Effector CD4-positive, alpha-beta T cell (primary cell): ENCODE measurements at places on chromosomes 5 and 9.

- DNase-seq: no peak
These were observed 9.6 kb downstream of the SEC61B start for GRCh38 chr9:99231711-99232110.

- DNase-seq: no peak
These were observed 15.0 kb upstream of the MRNIP start for GRCh38 chr5:179873588-179874110.

- no peak for DNase-seq
These were observed 29.8 kb downstream of the ELP1 start for GRCh38 chr9:108904161-108904560.

DNA sequence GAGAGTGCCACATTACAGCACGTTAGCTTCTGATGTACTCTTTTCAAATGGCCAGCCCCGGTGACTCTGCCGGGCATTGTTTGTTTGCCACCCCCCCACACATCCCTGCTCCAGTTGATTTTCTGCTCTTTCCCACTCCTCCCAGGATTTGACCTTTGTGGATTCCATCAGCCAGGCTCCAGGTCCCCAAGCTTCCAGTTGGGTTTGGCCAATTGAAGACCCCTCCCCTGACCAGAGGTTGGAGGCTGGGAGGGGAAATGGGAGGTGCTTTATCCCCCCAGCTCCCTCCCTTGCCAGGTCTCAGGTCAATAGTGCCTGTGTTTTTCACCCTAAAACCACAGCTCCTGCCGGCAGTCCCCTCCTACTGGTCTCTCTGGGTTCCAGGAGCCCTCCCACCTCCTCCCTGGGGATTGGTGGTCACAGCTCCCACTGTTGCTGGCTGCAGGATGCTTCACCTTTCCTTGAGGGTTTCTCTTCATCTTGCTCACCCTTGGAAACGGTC is 34.9 kb downstream of the IRF1 start:
- no peak for DNase-seq

DNA sequence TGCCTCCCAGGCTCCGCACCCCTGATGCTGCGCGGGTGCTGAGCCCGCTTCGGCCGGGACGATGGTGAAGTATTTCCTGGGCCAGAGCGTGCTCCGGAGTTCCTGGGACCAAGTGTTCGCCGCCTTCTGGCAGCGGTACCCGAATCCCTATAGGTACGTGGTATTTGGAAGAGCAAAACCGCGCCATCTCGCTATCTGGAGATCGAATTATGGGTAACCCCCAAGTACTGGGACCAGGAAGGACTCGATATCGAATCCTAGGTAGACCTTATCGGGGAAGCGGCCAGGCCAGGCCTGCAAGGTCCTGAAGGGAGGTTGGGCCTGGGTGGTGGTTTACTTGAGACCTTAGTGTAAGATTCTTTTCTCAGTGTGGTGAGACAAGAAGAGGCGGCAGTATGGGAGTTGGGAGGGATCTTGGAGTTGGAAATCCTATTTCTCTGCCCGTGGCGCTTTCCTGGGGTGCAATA is 359 bp downstream of the PRELID1 start:
- no peak for DNase-seq

DNA sequence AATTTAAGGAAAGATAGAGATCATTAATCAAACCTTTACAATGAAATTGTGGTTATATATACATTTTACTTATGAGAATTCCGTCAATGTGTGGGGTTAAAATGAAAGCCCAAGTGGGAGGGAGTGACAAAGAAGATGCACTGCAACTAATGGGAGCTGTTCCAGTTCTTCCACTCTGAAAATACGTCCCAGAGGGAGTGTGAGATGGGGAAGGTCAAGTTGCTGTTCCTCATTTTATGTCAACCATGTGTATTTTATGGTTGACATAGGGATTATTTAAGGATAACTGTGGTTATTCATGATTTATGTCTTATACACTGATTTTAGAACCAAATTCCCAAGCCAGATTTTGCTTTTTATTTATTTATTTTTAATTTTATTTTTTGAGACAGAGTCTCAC is 14.2 kb upstream of the RGS3 start:
- no peak for DNase-seq

DNA sequence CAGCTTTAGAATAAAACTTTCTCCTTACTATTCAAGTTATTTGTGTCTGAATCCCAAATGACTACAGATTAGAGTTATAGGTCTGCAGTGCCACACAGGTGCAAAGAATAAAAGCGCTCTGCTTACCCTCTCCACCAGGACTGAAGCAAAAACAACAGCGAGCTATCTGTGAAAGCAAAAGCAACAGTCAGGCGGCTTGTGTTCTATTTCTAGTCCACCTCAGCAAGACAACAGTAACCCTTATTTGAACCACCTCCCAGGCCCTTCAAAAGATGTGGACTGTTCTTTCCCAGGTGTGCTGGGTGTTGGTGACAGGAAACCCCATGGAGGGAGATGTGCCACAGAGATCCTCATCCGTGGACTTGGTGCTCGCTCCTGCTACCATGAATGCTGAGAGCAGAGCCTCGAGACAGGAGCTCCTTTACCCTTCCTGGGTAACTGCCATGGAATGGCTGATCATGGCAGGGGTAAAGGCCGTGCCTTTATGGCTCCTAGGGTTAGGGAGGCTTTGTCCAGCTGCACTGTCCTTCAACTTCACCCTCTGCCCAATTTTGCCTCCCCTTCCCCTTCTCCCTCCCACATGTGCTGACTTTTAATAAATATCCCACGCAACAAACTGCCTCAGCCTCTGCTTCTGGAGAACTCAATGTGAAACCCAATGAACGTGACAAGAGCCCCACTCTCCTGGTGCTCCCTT is 108.6 kb downstream of the SERINC5 start:
- no peak for DNase-seq

DNA sequence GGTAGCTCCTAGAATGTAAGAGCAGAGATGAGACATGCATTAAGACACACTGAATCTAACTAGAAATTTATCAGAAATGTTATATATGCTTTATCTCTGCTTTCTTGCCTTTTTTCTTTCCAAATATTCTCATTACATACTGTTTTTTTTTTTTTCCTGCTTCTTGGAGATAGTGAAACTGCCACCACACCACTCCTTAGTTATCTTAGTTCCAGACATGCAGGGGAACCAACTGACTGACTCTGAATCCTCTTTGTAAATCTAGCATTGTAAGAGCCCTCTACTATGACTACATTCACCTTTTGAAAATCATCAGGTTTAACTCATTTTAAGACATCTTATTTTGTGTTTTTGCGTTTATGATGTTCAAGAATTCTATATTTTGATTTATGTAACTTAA is 181.3 kb upstream of the ST8SIA4 start:
- no peak for DNase-seq

DNA sequence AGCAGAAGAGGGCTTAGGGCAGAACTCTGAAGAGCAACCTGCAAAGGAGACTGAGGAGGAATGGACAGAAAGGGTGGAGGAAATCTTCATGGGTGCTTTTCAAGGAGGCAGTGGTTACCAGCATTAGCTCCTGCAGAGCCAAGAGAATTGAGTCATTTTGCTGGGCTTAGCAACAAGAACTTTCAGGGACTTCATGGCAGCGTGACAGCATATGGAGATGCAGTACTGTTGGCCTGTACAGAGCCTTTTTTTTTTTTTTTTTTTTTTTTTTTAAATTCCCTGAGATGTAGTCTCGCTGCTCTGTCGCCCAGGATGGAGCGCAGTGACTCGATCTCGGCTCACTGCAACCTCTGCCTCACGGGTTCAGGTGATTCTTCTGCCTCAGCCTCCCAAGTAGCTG is 296.0 kb upstream of the DMRT1 start:
- DNase-seq: no peak

DNA sequence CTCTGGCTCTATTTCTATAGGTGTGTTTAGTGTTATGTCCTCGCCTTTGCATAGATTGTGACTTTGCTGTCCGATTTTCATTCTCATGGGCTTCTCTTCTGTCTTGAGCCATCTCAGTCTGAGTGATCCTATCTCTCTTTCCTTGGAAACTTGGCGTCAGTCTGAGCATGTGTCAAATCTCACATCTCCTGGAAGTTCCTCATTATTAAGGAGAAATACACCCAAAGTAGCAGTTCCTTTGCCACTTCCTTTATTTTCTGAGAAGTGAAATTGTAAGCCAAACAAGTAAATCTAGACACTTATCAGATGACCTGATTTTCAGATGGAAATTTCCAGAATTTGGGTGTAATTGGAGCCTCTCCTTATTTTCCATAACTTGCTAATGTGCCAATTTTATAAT is 126.9 kb upstream of the ANKH start:
- no peak for DNase-seq

DNA sequence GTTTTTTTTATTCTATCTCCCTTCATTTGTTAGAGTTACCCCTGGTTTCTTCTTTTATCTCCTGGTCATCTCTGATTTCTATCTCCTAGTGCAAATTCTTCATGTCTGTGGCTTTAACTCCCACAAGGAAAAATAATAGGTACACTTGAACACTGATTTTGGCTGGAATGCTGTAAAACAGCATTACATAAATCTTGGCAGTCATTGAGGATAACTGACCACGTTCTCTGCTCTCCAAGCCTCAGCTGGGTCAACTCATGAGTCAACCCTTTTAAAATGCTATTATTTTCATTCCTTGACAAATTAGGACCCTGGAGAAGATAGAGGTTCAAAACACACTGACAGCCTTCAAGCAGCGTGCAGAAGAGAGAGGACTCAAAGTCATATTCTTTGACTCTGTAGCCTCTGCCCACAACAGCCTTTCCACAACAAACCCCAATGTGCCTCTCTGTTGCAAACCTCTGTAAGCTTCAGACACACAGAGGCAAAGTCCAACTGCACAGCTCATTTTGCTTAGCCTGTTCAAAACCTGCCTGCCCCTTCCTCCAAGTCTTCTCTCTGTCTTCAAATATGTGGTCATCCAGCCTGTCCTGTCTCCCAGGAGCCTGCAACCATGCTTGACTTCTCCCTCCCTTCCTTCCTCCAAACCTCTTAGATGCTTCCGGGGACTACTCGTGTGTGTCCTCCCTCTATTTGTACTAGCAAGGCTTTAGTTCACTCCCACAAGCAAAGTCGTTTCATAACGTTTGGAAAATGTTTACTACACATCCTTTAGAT is 398.4 kb downstream of the MED10 start:
- DNase-seq: no peak

GRCh38 chr5:90347462-90347861 is 62.1 kb downstream of the CETN3 start:
- no peak for DNase-seq

GRCh38 chr5:128546658-128547281 is 8.7 kb upstream of the FBN2 start:
- DNase-seq: no peak

- DNase-seq: no peak
These were observed 58.5 kb downstream of the ZNF462 start for GRCh38 chr9:106921341-106921899.

DNA sequence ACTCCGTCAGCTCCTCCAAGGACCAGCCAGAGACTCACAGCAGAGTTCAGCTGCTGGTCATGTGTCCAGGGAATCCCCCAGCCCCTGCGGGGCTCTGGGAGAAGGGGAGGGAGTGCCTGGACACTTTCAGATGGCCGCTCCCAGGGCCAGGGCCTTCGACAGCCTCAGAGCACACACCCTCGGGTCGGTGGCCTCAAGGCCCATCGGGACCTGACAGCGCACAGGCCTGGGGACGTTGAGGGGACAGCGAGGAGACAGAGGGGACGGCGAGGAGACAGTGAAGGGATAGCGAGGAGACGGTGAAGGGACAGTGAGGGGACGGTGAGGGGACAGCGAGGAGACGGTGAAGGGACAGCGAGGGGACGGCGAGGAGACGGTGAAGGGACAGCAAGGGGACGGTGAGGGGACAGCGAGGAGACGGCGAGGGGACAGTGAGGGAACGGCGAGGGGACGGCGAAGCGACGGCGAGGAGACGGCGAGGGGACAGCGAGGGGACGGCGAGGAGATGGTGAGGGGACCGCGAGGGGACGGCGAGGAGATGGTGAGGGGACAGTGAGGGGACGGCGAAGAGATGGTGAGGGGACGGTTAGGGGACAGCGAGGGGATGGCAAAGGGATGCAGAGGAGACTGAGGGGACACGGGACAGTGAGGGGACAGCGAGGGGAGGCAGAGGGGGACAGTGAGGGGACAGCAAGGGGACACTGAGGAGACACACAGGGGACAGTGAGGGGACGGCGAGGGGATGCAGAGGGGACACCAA is 47.3 kb downstream of the SLC12A7 start:
- no peak for DNase-seq

DNA sequence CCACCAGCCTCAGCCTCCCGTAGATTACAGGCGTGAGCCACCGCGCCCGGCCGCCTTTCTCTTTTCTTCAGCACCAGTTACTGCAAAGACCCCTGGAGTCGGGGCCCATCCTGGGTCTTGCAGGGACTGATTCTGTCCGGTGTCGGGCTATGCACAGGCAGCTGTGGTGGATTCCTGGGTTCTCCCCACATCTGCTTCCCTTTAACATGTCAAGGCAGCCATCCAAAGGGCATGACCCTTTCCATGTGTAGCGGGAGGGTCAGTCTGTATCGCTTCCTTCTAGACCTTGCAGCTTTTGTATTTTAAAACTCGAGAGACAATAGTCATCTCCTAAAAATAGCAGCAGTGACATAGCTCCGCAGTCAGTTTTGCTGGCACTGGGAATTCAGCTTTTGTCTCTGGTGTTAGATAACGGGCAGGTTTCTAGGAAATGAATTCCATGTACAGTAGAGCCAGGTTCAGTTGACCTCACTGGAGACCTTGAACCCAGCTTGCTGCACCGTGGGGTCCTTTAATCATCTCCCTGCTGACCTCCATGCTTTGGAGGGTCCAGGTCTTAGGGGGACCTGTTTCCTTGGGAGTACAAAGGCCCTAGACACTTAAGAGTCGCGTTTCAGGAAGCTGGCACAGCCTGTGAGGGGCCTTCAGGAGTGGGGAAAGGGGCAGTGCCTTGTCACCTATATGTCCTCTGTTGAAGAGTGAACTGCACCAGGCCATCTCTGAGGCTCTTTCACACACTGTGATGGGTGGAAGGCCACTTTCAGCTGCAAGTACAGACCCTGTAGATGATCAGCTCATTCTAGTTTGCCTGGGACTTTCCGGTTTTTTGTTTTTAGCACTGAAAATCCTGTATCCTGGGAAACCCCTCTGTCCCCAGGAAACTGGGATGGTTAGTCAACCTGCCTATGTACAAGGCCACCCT is 13.8 kb downstream of the ANKRD33B start:
- DNase-seq: no peak

GRCh38 chr9:32581512-32582143 is 8.7 kb upstream of the NDUFB6 start:
- peak; percentile 10 for DNase-seq

DNA sequence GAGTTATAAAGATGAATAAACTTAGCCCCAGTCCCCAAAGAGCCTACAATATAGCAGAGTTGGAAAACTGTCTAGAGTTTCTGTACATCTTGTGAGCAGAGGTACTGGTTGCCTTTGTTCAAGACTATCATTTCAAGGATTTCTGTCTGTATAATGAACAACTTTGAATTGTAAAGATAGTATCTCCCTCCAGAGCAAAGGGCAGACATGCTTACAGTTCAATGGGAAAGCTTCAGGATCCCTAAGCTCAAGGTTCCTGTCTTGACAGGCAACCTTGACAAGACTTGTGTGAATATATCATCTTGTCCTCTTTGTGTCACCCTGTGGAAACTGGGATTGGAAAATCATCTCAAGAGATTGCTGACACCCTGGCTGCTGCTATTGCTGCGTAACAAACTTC is 242.8 kb upstream of the VLDLR start:
- no peak for DNase-seq

GRCh38 chr9:20355022-20355421 is 267.3 kb downstream of the MLLT3 start:
- no peak for DNase-seq
